ENCODE measurements at places on chromosomes 11 and 22. TPM values are rescaled to one million over a fixed set of nuclear protein-coding genes. Genes with fewer than 3 reads are reported as not detected.

Gene SMTNL1
- not detected for total RNA-seq

Gene P2RX6
- 0.84 TPM for total RNA-seq

Gene UBXN1
- 119 TPM for total RNA-seq

Gene TRAF6
- 7.6 TPM for total RNA-seq

Gene CASP12
- total RNA-seq = not detected

Gene TRPC6
- 0.96 TPM for total RNA-seq

Gene ELF5
- not detected for total RNA-seq

Gene PGA3
- total RNA-seq = not detected

Gene AMPD3
- total RNA-seq = 6.6 TPM

Gene FGF3
- not detected for total RNA-seq

Gene MIAT
- total RNA-seq = 0.27 TPM

Gene FAM76B
- 7.7 TPM for total RNA-seq

Gene IL17REL
- total RNA-seq = 0.04 TPM

Gene C11orf52
- total RNA-seq = 0.18 TPM

Gene MS4A4A
- not detected for total RNA-seq

Gene EWSR1
- 215 TPM for total RNA-seq

Gene USP2
- total RNA-seq = 0.95 TPM

Gene PAX6
- 1.6 TPM for total RNA-seq

Gene PHF21B
- total RNA-seq = 1.1 TPM

Gene PLEKHB1
- total RNA-seq = 0.81 TPM

Gene OR51I1
- total RNA-seq = not detected

Gene OR51B4
- not detected for total RNA-seq

Gene KCNK7
- total RNA-seq = 0.28 TPM

Gene TBX10
- total RNA-seq = not detected

Gene OR8G5
- total RNA-seq = not detected

Gene OR4X1
- total RNA-seq = not detected

Gene MMP7
- 22.1 TPM for total RNA-seq

Gene CCDC116
- 0.06 TPM for total RNA-seq

Gene CHST1
- 1.9 TPM for total RNA-seq

Gene ZNF70
- total RNA-seq = 0.92 TPM

Gene MGAT3
- 0.43 TPM for total RNA-seq

Gene USP28
- 12.1 TPM for total RNA-seq
